Stimulated activated CD4-positive, alpha-beta T cell treated with anti-CD3 and anti-CD28 coated beads, Interleukin-1b, Interleukin-23, amount 100 ng/mL, for 24 hours (primary cell): ENCODE measurements at places on chromosomes 1 and 21.

DNA sequence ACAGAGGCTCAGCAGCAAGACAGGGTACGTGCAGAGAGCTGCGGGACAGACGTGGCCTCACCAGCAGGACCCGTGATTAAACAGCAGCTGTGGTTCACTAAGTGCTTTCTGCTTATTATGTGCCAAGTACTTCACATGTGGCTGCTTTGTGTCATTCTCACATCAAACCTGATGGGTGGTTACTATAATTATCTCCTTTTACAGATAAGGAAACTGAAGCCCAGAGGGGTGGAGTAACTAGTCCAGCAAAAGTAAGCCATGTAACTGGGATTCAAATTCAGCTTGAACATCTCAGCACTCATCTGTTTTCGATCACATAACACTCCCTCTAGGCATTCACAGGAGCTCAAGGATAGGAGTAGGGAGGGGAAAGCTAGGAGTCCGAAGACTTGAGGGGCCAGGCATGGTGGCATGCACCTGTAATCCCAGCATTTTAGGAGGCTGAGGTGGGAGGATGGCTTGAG lies 50.8 kb upstream of the CLIC4 start:
- no peak for DNase-seq

DNA sequence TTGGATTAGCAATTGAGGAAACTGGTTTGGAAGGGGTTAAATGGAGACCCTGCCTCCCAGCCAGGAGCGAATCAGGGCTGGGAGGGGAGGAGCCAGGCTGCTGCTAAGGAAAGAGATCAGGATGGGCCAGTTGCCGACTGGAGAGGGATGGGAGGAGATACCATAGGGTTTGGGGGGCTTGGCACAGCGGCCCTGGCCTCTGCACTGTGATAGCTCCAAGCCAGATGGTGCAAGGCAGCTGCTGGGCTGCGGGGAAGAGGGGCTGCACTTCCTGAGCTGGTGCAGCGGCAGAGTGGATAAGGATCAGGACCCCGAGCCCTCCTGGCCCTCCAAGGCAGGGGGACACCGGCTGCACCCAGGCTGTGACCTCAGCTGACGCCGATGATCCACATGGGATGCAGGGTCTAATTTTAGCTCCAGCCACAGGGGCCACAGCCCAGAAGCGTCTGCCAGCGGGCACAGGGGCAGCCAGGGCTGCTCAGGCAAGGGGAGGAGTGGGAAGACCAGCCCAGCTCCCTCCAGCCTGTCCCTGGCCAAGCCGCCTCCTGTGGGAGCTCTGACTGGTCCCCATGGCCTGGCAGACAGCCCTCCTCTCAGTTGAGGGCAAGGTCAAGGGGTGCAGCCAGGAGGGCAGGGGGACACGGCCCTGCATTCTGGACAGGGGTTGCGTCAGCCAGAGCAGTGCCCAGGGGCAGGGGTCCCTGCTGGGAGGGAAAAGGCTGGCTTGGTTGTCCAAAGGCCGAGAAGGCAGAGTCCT lies at the start of gene EXTL1:
Gene EXTL1 (plus strand): TSS at position 129 of the 757 bp plus-strand sequence. CDS start 872 bp downstream, outside the sequence.
- DNase-seq: no peak

DNA sequence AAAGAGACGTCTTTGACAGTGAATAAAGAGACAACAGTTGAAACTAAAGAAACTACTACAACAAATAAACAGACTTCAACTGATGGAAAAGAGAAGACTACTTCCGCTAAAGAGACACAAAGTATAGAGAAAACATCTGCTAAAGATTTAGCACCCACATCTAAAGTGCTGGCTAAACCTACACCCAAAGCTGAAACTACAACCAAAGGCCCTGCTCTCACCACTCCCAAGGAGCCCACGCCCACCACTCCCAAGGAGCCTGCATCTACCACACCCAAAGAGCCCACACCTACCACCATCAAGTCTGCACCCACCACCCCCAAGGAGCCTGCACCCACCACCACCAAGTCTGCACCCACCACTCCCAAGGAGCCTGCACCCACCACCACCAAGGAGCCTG lies 68.5 kb downstream of the TPR start:
- no peak for DNase-seq

DNA sequence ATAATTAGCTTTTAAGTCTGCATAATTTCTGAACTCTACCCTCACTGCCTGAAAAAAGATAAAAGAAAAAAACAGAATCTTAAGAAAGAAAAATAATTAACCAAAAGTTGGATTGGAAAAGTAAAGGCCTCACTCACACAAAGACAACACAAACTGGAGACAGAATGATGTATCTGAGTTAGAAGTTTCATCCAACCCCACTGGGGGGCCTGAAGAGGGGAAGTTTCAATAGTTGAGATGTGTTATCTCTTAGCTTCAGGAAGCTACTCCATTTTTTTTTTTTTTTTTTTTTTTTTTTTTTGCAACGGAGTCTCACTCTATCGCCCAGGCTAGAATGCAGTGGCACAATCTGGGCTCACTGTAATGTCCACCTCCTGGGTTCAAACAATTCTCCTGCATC lies 19.9 kb downstream of the SYDE2 start:
- no peak for DNase-seq

- no peak for DNase-seq
These were observed 216.3 kb upstream of the ZC3H12A start for GRCh38 chr1:37258068-37258467.

- DNase-seq: no peak
These were observed 48.4 kb downstream of the ADAMTS5 start for GRCh38 chr21:26918323-26919079.
